A549 treated with GW870086 at 1 μM for 4 hours (cell line): ENCODE measurements at places on chromosomes 4 and X. TPM values are rescaled to one million over a fixed set of nuclear protein-coding genes. Genes with fewer than 3 reads are reported as not detected.

Gene CT45A5
- total RNA-seq = not detected in 5 replicates

Gene RNF128
- 0.05 to 0.06 TPM (median 0.06 TPM) in 3 of 5 replicates, not detected in the others for total RNA-seq

Gene SPANXA2
- total RNA-seq = 0.28 to 0.40 TPM in 2 of 5 replicates, not detected in the others

Gene ERCC6L
- 9.8 to 12.6 TPM (median 11.6 TPM) in 5 replicates for total RNA-seq

Gene FRMPD4
- 0.02 to 0.07 TPM (median 0.05 TPM) in 4 of 5 replicates, not detected in the other for total RNA-seq

Gene HS3ST1
- total RNA-seq = 0.57 to 1.2 TPM (median 0.90 TPM) in 5 replicates

Gene MAOB
- total RNA-seq = 0.10 to 0.25 TPM (median 0.19 TPM) in 5 replicates

Gene ZAR1
- 0.14 TPM in 1 of 5 replicates, not detected in the others for total RNA-seq

Gene GPRASP3
- 2.4 to 4.4 TPM (median 3.2 TPM) in 5 replicates for total RNA-seq

Gene ASB12
- total RNA-seq = not detected in 5 replicates
